Vagina (tissue), 2 donors: ENCODE measurements at places on chromosomes 2 and 18. TPM values are rescaled to one million over a fixed set of nuclear protein-coding genes. Genes with fewer than 3 reads are reported as not detected.

DNA sequence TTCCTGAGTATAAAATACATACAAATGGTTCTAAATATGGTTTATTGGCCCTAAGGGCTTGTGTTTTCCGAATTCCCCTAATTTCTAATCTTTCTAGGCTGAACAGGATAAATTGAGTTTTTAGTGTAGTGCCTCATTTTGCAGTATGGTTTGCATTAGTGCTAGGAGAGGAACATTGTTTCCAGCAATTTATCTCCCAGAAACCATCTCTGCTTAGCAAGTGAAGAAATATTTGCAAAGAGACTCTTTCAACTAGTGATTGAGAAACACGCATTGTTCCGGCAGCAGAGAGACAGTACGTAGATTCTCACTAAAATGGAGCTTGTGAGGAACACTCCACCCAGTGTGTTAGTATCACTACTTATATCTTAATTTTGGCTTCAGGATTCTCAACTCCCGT, 177.8 kb upstream of the EPAS1 start:
- H3K36me3 ChIP-seq, result no peaks in the 10 kb centered on the region
- H3K4me3 ChIP-seq, result no peak overlapping the region
- DNase-seq, result no peak
- H3K27ac ChIP-seq, result peak overlapping the region; percentile 64
- no peaks in the 10 kb centered on the region for H3K27me3 ChIP-seq

DNA sequence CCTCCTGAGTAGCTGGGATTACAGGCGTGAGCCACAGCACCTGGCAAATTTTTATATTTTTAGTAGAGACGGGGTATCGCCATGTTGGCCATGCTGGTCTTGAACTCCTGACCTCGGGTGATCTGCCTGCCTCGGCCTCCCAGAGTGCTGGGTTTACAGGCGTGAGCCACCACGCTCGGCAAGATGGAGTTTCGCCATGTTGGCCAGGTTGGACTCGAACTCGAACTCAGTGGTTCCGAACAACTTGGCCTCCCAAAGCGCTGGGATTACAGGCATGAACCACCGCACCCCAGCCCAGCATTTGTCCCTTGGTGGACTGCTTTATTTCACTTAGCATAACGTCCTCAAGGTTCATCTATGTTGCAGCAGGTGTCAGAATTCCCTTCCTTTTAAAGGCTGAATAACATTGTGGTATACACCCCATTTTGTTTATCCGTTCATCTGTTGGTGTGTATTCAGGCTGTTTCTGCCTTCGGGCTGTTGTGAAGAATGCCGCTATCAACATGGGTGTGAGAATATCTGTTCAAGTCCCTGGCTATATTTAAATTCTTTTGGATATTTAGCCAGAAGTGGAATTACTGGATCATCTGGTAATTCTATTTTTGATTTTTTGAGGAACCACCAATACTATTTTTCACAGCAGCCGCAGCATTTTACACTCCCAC, 1.2 kb upstream of the CENPA start:
- no peaks in the 10 kb centered on the region for H3K27me3 ChIP-seq
- H3K36me3 ChIP-seq, result peaks cover 20% of the 10 kb centered on the region

DNA sequence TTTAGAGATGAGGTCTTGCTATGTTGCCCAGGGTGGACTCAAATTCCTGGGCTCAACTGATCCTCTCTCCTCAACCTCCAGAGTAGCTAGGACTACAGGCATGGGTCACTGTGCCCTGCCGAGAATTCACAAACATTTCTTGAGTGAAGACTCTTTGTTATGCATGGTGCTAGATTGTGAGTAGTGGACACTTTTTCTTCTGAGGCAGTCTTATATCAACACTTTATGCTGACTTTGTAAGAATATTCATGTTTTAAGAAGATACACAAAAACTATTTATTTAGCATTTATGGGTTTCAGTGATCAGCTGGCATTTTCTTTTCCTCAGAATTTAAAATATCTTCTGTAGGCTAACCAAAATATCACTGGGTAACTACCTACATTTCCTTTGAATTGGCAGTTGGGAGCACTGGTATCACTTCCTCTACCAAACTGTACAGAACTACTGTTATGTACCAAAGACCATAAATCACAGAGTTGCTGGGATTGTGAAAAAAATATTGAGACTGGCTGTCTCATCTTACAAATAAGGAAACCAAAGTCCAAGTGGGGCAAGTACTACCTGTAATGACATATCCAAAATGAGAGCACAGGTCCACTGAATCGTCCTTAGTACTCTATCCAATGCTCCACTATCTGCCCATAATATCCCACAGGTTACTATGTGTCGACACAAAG, 34.0 kb downstream of the DOCK10 start:
- H3K4me1 ChIP-seq, result peaks cover 8% of the 10 kb centered on the region
- H3K27ac ChIP-seq, result no peak overlapping the region
- H3K36me3 ChIP-seq, result no peaks in the 10 kb centered on the region
- no peak for DNase-seq

- no peaks in the 10 kb centered on the region for H3K4me1 ChIP-seq
- H3K27me3 ChIP-seq, result no peaks in the 10 kb centered on the region
- no peak for DNase-seq
- no peaks in the 10 kb centered on the region for H3K36me3 ChIP-seq
- no peak overlapping the region for H3K4me3 ChIP-seq
These were observed 448.7 kb downstream of the ERBB4 start for GRCh38 chr2:212089873-212090272.

- H3K27me3 ChIP-seq, result no peaks in the 10 kb centered on the region
- no peak overlapping the region for H3K4me3 ChIP-seq
- H3K36me3 ChIP-seq, result no peaks in the 10 kb centered on the region
- no peak for DNase-seq
These were observed 121.1 kb downstream of the ACOXL start for GRCh38 chr2:110853516-110853915.

- H3K27ac ChIP-seq, result no peak overlapping the region
- no peaks in the 10 kb centered on the region for H3K27me3 ChIP-seq
- H3K4me1 ChIP-seq, result no peaks in the 10 kb centered on the region
- H3K36me3 ChIP-seq, result no peaks in the 10 kb centered on the region
These were observed 24.3 kb downstream of the TMEM237 start for GRCh38 chr2:201618744-201619662.

- H3K4me1 ChIP-seq, result peaks cover 23% of the 10 kb centered on the region
- DNase-seq, result no peak
- H3K27ac ChIP-seq, result no peak overlapping the region
- H3K27me3 ChIP-seq, result no peaks in the 10 kb centered on the region
- H3K4me3 ChIP-seq, result no peak overlapping the region
These were observed 20.3 kb downstream of the AGAP1 start for GRCh38 chr2:235513984-235514626.

DNA sequence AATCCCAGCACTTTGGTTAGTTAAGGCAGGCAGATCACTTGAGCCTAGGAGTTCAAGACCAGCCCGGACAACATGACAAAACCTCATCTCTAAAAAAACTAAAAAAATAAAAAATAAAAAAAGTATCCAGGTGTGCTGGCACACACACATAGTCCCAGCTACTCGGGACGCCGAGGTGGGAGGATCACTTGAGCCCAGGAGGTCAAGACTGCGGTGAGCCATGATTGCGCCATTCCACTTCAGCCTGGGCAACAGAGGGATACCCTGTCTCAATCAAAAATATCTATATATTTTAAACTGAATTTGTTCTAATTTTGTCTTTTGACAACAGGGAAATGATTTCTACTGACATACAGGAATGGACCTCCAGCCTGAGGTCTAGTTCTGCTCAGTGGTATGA, 73.3 kb upstream of the MBOAT2 start:
- peak overlapping the region; percentile 47 for H3K27ac ChIP-seq
- H3K27me3 ChIP-seq, result no peaks in the 10 kb centered on the region
- H3K36me3 ChIP-seq, result no peaks in the 10 kb centered on the region
- no peak for DNase-seq
- H3K4me3 ChIP-seq, result no peak overlapping the region
- H3K4me1 ChIP-seq, result no peaks in the 10 kb centered on the region

DNA sequence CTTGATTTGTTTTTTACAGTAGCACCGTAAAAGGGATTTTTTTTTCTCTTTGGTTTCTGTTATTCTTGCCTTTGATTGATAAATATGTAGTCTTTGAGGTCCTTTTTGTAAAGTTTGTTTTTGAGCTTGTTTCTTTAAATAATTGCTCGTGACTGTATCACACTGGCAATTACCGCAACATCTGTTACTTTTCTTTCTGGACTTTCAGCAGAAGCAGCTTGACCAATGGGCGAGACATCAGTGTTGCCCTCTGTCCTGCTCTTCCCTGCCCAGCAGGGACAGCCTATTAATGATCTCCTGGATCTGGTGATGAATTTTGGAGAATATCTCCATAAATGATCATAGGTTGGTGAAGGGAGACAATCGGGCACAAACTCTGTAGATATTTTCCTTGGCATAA, 74.9 kb downstream of the TDRD15 start:
- no peaks in the 10 kb centered on the region for H3K36me3 ChIP-seq
- H3K4me3 ChIP-seq, result no peak overlapping the region
- H3K27me3 ChIP-seq, result no peaks in the 10 kb centered on the region
- DNase-seq, result no peak
- no peak overlapping the region for H3K27ac ChIP-seq
- H3K4me1 ChIP-seq, result no peaks in the 10 kb centered on the region

GRCh38 chr18:3367491-3368091, 82.4 kb upstream of the TGIF1 start:
- DNase-seq, result no peak
- no peak overlapping the region for H3K4me3 ChIP-seq
- H3K4me1 ChIP-seq, result no peaks in the 10 kb centered on the region
- no peaks in the 10 kb centered on the region for H3K36me3 ChIP-seq
- H3K27ac ChIP-seq, result no peak overlapping the region
- H3K27me3 ChIP-seq, result no peaks in the 10 kb centered on the region

- H3K36me3 ChIP-seq, result peaks cover 39% of the 10 kb centered on the region
- no peaks in the 10 kb centered on the region for H3K27me3 ChIP-seq
- H3K27ac ChIP-seq, result no peak overlapping the region
- no peak overlapping the region for H3K4me3 ChIP-seq
These were observed 12.8 kb downstream of the EPG5 start for GRCh38 chr18:45954070-45954934.

The EVA1A gene
- not detected for total RNA-seq

The ICOS gene
- total RNA-seq, result 1.7 TPM

The DSG4 gene
- total RNA-seq, result not detected
